Osteocyte (in vitro differentiated cells): ENCODE measurements at places on chromosomes 16 and 17. TPM values are rescaled to one million over a fixed set of nuclear protein-coding genes. Genes with fewer than 3 reads are reported as not detected.

Gene NUBP2
- total RNA-seq: 55.5 and 56.3 TPM in 2 replicates

Gene ADAD2
- total RNA-seq: not detected in 2 replicates

Gene HBA2
- not detected in 2 replicates for total RNA-seq

Gene HOXB9
- not detected in 2 replicates for total RNA-seq

DNA sequence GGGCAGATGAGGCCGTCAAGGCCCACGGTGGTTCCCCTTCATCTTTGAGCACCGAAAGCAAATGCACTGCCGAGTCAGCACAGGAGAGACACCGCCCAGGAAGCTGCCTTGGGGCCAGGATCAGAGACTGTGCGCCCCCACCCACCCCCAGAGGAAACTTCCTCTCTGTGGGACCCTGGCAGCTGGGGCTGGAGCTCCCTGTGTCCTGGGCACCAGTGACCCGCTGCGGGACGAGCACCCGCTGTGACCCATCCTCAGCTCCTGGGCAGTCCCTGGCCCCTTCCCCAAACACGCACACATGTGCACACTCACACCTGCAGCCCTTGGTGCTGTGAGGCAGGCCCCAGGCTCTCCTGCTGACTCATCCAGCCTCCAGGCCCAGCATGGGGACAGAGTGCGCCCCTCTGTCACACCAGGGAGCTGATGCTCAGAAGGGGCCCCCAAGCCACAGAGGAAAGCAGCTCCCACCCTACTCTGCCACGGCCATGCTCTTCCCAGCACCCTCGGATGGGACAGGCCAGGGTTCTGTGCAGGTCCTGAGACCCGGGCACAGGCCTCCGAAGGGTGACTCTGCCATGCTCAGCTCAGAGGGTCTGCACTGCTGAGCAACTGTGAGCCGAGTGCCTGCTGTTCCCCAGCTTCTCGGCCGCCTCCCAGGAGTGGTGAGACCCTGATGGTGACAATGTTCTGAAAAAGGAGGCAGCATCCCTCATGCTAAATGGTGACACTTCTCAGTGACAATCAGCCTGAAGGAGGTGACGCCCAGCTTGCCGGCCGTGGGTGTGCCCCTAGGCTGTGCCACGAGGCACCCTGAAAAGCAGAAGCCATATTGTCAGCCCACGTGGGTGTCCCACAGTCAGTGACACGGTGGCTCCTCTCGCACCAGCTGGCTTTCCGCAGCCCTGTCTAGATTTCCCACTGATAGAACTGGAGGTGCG, 3.6 kb downstream of the PIEZO1 start:
- peaks cover 66% of the 10 kb centered on the region for H3K4me1 ChIP-seq
- H3K36me3 ChIP-seq: no peaks in the 10 kb centered on the region
- H3K27ac ChIP-seq: peak overlapping the region; percentile 90

DNA sequence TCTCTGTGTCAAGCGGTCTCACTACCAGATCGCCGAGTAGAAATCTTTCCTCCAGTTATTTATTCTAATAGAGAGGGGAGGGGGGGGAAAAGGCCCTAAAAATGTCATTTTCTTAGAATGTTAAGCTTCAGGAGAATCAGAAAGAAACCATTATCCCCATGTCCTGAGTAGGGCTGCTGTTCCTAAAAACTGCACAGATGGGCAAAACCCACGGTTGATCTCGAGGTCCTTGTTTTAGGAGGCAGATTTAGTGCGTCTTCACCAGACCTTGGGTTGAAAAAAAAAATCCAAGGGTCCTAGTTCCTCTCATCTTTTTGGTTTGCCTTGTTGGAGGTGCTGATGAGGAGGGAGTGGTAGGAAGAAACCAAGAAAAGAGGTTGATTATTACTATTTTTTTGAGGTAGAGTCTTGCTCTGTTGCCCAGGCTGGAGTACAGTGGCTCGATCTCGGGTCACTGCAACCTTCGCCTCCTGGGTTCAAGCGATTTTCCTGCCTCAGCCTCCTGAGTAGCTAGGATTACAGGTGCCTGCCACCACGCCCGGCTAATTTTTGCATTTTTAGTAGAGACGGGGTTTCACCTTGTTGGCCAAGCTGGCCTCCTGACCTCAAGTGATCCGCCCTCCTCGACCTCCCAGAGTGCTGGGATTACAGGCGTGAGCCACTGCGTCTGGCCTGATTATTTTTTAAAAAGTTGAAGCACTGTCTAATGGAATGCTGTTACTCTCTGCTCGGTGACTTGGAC, 1.4 kb downstream of the CBFB start:
- H3K4me3 ChIP-seq: peak overlapping the region; percentile 88
- H3K27me3 ChIP-seq: no peaks in the 10 kb centered on the region
- no peak for DNase-seq
- peaks cover 37% of the 10 kb centered on the region for H3K4me1 ChIP-seq
- H3K36me3 ChIP-seq: peaks cover 7% of the 10 kb centered on the region

DNA sequence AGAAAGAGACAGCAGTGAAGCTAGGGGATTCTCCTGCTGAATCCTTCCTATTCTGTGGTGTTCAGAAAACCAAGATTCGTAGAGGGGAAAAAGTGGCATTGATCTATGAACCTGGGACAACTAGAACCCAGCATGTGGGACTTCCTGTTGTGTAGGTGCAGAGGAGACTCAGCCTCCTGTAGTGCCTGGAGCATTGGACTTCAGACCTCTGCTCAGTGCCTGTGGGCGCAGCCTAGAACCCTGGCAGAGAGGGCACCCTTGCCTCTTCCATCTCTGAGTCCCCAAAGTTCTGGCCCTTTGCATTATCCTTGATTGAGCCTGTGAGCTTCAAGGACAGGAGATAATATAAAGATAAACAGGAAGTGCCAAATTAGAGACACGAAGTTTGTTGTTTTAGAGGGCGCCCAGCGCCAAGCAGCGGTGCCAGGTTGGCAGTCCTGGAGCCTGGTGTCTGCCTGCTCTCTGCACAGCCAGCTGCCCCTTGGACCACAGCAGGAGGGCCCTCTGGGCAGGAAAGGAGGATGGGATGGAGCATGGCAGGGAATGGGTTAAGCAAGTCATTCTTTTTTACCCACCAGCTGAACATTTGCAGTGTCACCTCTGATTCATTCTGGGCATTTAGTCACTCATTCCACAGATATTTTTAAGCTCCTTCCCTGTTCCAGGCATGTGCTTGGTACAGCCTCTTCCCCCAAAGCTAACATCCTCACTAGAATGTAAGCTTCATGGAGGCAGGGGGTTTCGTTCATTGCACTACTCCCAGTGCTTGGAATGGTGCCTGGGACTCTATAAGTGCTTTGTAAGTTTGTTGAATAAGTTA, 11.9 kb upstream of the SP6 start:
- DNase-seq: no peak
- peaks cover 2% of the 10 kb centered on the region for H3K36me3 ChIP-seq
- H3K4me1 ChIP-seq: peaks cover 25% of the 10 kb centered on the region
- H3K4me3 ChIP-seq: no peak overlapping the region
- H3K27ac ChIP-seq: peak overlapping the region; percentile 38
